Activated naive CD4-positive, alpha-beta T cell (primary cell): ENCODE measurements at places on chromosomes 5 and 9.

DNA sequence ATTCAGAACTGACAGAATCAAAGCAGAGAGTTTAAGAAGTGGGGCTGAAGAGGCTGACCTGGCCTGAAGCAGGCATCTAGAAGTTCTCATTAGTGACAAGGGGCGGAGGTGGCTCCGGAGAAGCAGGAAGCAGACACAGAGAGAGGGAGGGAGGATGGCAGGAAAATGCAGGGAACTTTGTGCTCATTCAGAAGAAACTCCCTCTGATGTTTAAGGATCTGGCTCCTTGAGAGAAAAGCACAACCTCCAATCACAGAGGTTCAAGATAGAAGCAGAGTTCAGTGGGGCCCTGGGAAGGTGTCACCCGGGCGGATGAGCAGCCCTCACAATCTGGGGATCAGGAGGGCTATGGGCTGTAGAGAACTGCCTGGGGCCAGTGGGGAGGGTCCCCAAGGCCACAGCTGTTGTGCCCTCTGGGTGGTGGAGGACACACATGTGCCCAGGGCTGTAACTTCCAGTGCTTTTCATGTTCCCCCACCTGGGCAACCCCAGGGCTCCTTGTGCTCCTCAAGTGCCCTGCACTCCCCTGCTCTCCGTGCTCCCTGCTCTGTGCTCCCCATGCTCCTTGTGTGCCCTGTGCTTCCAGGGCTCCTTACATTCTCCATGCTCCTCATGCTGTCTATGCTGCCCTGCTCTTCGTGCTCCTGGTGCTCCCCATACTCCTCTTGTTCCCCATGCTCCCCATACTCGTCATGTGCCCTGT is 51.4 kb downstream of the TRIP13 start:
- DNase-seq: no peak

DNA sequence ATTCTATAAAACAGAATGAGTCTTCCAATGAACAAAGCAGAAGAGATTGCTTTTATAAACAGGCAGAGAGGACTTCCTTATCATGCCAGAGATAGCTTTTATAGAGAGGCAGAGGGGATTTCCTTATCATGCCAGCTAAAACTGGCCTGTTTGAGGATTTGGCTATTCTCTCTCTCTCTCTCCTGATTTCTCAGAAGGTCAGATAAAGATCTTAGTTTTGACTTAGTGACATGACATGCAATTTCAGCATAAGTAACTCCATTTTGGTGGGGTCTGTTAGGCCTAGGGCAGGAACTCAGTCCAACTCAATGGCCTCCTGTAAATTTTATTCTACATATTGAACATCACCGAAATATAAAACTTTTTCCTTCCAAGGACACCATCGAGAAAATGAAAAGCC is 31.5 kb upstream of the DENND4C start:
- no peak for DNase-seq

- no peak for DNase-seq
Observed at GRCh38 chr9:124350494-124351263, 64.6 kb downstream of the PSMB7 start.

DNA sequence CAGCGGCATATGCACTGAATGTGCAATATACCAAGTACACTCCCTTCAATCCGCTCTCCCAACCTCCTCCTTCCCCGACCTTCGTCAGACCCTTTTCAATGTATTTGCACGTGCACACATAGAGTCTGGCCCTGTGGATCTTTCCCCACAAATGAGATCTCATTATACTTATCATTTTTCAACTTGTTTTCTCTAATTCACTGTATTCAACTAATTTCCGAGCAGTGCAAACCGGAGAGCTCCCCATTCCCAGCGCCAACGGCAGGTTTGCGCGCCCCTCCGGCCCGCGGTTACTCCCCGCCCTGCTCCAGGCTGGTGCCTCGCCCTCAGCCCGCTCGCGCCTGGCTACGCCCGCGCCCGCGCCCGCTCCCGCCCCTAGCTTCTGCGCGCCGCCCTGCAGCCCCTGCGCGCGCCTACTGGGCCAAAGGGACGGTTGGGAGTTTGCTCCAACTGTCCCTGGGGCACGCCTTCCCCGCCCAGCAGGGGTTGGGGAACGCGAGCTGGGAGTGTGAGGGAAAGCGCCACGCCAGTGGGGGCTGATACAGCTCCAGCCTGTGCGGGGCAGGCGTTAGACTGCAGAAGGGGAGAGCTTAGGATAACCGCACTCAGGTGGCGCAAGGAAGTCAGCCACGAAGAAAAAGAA is 3.3 kb upstream of the CDC20B start:
- no peak for DNase-seq

DNA sequence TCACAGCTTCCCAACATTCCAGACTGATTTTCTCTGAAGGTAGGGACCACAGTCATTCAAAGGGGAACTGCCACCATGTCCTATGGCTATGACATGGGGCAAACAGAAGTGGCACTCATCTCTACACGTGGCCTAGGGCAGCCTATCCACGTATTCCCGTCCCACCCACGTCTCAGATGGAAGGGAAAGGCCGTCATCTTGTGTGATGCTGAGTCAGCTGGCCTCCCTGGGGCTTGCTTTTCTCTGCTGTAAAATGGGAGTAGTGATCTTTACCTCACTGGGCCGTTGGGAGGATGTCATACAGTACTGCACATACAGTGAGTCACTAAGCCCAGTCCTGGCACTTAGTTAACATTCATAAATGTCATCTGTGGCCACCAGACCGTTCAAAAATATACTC is 72.3 kb downstream of the RAPGEF1 start:
- no peak for DNase-seq

DNA sequence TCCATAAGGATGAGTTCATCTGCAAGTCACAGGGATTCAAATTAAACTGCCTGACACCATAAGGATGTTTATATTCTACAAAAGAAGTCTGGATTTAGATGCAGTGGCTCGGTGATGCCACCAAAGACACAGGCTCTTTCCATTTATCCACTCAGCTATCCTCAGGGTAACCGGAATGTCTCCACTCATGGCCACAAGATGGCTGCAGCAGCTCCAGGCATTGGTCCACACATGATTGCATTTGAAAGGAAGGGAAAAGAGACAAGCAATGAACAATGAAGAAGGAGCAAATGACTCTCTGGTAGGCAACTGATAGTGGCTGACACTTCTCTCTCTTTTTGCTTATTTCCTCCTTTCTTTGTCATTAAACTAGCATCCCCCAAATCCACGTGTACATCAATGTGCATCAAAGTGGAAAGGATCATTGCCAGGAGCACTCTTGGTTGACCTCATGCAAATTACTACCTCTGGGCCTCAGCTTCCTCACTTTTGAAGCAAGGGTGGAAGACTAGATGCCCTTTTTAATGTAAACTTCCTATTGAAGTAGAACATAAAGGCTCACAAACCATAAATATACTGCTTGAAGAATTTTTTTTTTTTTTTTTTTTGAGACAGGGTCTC is 7.2 kb upstream of the SNX30 start:
- no peak for DNase-seq
